RPMI8226 (cell line): ENCODE measurements at places on chromosomes 13 and 19.
A peak's percentile ranks its signal among the peaks of the same experiment; 100 is the strongest.

DNA sequence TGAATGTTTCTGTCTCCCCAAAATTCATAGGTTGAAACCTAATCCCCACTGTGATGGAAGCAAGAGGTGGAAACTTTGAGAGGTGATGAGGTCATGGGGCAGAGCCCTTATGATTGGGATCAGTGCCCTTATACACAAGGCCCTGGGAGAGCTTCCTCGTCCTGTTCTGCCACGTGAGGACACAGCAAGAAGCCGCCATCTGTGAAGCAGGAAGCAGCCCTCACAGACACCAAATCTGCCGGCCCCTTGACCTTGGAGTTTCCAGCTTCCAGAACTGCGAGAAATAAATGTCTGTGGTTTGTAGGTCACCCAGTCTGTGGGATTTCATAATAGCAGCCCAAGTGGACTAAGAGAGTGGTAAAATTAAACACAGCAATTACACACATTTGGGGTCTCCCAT, 737.4 kb downstream of the UQCRFS1 start:
- no peak for DNase-seq

DNA sequence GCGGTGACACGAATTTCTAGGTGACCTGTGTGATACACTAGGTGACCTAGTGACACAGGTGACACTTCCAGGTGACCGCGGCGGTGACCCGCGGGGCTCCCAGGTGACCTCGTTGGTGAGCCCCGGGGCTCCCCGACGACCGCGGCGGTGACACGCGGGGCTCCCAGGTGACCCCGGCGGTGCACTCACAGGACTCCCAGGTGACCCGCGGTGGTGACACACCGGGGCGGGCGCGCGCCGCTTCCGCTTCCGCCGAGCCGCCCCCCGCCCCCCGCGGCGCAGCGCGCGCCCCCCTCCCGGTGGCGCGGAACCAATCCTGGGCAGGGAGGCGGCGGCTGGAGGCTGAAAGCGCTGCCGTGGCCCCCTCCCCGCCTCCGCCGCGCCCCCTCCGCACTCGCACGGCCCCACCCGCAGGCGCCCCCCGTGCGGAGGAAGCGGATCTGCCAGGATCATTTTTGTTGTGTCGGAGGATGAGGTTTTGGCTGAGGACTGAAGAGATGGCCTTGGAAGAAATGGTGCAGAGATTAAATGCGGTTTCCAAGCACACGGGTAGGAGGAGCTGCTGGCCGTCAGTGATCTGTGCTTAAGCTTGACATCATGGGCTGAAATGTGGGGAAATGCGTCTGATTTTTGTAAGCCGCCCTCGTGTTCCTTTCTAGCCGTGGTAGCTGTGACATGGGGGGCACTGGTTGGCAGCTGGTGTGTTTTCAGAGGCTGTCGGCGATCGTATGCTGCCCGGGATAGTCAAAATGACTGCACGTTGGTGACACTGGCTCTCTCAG, at the start of gene MCF2L:
Gene MCF2L, plus strand, starts transcription at position 305 of the 782 bp plus-strand sequence. Its CDS starts 166 bp downstream, at position 471.
- peak; percentile 78 for DNase-seq

GRCh38 chr19:29275266-29275665, 62.3 kb upstream of the UQCRFS1 start:
- no peak for DNase-seq

- no peak for DNase-seq
Observed at GRCh38 chr19:42330241-42330711, 4.8 kb downstream of the MEGF8 start.

GRCh38 chr13:51179432-51179971, 42.7 kb upstream of the FAM124A start:
- DNase-seq, result no peak

DNA sequence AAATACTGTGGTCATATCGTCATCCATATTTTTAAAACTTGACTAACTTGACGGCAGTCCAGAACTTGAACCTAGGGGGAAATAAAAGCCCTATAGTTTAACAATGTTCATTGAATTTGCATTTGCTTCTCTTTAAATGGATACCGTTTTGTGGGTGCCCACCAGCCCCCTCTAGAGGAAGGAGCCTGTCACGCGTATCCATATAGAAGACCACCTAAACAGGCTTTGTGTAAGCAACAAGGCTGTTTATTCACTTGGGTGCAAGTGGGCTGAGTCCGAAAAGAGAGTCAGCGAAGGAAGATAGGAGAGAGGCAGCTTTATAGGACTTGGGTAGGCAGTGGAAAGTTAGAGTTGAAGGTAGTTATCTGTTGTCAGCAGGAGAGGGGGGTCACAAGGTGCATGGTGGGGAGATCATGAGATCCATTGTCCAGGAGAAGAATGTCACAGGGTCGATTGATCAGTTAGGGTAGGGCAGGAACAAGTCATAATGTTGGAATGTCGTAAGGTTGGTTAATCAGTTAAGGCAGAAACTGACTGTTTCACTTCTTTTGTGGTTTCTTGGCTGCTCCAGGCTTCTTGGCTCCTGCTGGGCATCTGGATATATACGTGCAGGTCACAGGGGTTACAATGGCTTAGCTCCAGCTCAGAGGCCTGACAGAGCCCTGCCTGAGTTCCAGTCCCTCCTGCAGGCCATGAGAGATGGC, 42.5 kb upstream of the ANKRD10 start:
- no peak for DNase-seq

GRCh38 chr19:31961191-31961590, 384.2 kb upstream of the ZNF507 start:
- DNase-seq, result no peak

- no peak for DNase-seq
Observed at GRCh38 chr19:6509118-6509971, 7.2 kb upstream of the TUBB4A start.

DNA sequence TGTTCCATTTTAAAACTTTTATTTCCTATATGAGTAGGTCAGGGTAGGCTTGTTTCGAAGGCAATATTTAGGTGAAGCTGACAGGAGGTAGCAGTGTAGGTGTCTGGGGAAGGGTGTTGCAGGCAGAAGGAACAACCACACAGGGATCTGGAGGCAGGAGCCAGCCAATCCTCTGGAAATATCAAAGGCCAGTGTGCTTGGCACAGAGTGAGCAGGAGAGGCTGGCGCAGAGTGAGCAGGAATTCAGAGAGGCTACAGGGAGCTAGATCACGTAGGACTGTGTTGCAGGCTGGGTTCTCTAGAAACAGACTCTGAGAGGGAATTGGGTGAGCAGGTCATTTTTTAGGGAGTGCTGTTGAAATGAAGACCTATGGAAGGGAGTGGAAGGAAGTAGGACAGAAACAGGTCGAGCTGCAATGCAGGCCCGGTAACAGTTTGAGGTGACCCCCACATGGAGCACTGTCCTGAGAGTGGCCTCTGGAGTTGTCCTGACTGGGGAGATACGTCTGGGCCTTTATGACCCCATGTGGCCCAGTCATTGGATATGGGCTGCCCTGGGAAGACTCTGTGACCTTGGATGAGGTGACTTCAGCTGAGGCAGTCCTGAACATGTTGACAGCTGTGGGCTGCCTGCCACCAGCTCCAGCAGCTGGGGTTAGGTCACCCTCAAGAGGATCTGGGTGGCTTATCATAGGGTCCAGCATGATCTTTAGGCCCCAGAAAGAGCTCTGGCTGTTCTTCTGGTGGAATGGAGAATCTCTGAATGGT, 51.7 kb downstream of the ERCC5 start:
- no peak for DNase-seq

- DNase-seq, result no peak
Observed at GRCh38 chr19:3033595-3034405, 4.7 kb upstream of the TLE2 start.

DNA sequence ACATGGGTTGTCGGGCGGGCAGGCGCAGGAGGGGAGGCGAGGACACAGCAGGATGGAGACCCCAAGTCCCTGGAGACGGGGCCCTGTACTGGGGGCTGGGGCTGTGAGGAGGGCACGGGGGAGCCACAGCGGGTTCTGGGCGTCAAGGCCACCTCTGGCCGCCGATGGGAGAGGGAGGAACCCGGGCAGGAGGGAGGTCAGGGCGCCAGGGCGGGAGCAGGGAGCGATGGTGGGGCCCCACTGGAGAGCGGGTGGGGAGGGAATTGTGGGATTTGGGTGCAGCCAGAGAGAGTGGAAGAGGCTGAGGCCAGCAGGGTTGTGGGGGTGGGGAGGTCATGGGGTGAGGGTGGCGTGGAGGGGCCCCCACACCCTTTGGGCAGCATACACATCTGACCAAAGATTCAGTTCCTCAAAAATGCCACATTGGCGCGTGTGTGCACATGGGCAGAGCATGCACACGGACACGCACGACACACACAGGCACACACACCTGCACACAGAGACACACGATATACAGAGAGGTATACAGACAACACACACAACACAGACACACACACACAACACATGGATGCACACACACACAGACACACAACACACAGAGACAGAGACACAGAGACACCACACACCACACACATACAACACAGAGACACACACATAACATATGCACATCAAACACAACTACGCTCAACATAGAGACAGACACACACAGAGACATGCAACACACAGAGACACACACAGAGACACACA, 54.9 kb downstream of the AP1M1 start:
- DNase-seq, result peak; percentile 77

DNA sequence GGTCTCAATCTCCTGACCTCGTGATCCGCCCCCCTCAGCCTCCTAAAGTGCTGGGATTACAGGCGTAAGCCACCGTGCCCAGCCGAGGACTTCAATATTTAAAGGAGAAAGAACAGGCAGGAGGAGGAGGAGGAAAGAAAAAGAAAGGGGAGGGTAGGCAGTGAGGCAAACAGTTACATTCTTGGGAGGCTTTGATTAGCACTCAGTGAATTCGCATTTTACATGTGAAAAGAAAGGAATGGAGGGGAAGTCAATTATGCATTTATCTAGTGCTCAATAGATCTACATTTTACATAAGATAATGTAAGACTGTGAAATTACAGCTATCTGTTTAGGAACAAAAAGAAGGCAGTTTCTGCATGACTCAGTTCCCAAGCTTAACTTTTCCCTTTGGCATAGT, 30.9 kb upstream of the CXCL17 start:
- DNase-seq, result no peak

- no peak for DNase-seq
Observed at GRCh38 chr19:14477418-14478112, 2.4 kb upstream of the PTGER1 start.
